ENCODE measurements at places on chromosomes 7 and 10.

DNA sequence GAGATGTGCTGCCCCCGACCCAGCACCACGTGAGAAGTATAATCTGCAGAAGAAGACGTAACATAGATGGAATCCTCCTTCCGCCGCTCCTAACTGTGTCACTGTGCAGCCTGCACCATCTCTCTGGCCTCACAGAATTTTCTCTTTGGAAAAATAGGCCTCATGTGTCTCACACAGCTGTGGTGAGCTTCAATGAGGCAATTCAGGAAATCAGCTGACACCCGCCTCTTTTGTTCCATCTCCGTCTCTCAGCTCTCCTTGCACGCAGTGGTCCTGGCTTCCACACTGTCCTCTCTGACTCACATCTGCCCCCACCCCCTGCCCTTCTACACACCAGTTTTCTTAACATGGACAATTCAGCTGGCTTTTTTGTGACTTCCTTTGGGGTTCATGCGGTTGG lies 7.2 kb downstream of the C10orf90 start:
- no peak for DNase-seq

- no peak for DNase-seq
Measured at GRCh38 chr7:45224832-45225231, 67.2 kb downstream of the RAMP3 start.

DNA sequence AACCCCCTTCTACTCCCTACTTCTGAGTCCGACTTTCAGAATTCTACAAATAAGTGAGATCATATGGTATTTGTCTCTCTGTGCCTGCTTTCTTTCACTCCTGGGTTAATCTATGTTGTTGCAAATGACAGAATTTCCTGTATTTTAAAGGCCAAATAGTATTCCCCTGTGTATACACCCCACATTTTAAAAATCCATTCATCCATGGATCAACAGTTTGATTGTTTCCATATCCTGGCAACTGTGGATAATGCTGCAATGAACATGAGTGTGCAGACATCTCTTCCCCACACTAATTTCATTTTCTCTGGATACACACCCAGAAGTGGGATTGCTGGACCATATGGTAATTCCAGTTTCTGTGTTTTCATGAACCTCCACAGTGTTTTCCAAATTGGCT lies 225.8 kb upstream of the TCERG1L start:
- DNase-seq, result no peak

GRCh38 chr7:40447345-40447744 lies 312.5 kb downstream of the SUGCT start:
- no peak for DNase-seq

DNA sequence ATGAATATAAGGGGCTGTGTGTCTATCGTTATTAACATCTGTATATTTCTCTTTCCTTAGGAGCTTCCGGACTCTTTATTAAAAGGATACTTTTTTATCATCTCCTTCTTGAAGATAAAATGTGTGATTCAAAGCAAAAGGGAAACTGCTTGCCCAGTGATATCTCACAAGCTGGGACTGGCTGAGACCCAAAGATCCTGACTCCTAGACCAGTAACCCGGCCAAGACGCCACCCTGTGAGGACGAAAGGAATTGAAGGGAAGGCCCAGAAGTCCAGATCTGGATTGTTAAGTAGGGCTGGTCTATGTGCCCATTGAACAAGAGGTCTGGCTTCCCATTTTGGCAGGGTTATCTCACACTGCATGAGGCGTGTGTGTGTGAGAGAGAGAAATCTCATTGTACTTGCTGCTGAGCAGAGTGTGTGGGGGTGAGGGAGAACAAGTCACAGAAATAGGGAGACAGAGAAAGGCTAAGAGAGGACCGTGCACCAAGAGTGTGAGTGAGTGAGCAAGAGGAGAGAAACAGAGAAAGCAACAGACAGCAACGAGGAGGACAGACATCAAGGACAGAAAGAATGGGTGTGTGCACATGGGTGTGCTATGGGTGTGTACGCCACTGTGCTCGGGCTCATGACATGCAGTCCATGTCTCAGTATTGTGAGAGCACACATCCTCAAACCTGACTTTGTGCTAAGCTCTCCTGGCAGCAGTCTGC lies 75.4 kb downstream of the PLXNA4 start:
- no peak for DNase-seq

Data from stimulated activated CD8-positive, alpha-beta memory T cell treated with anti-CD3 and anti-CD28 coated beads, Interleukin-15, amount 100 ng/mL, for 1 hour (primary cell).